ENCODE measurements at places on chromosomes 5 and 9.

DNA sequence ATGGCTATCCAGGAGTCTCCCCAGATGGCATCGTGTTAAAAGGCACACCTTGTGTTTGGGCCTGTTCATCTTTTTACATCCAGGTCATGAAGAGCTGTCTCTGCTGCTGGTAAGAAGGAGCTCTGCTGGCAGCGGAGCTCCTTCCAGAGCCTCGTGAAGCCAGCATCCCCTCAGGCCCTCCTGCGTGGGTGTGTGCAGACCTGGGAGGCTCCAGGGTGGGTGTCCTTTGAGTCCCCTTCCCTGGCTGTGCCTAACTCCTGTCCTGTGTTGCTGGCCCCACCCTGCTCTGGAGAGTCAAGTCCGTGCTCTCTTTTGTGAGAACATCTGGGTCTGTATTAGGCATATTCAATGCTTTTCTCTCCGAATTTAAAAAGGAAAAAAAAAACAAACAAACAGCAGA, 149.6 kb upstream of the IRX2 start:
- no peak for DNase-seq

GRCh38 chr9:116313638-116314037, 160.0 kb downstream of the PAPPA start:
- DNase-seq: no peak

DNA sequence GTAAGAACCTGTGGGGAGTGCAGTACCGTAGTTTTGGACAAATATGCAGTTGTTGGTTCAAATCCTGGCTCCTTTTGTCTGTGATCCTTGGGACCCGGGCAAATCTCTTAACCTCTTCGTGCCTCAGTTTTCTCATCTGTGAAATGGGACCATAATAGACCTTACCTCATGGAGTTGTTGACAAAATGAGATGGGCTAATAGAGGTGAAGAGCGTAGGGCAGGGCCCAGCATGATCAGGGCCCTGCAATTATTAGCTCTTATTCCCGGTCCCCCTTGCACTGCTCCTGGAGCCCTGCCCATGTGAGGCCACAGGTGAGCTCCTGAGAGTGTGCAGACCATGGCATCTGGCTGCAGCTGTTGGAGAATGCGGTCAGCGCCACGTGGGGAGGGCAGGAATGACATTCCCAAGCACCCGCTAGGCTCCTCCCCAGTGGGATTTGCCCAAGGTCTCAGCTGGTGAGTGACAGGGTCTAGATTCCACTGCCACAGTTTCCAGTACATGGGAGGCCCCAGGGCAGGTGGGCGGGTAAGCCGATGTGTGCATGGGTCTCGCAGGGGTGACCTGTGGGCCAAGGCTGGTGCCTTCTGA, 41.0 kb downstream of the NEK6 start:
- no peak for DNase-seq

GRCh38 chr5:20030125-20030524, 42.1 kb upstream of the CDH18 start:
- DNase-seq: no peak

DNA sequence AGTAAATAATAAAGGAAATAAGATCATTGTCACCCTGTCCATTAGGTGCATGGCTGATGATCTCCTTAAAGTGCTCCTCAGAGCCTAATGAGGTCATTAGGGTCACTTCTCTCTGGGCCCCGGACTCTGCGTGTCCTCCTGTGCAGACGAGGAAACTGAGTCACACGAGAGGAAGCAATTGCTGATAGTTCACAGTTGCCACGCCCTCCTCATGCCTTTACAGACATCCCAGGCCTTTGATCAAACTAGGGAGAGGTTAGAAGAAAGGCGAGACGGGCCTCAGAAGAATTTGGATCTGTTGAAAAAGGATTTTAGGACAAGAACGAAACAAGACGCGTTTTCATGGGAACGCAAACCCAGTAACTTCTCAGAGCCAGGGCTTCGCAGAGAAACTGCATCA, 32.0 kb upstream of the MSX2 start:
- no peak for DNase-seq

DNA sequence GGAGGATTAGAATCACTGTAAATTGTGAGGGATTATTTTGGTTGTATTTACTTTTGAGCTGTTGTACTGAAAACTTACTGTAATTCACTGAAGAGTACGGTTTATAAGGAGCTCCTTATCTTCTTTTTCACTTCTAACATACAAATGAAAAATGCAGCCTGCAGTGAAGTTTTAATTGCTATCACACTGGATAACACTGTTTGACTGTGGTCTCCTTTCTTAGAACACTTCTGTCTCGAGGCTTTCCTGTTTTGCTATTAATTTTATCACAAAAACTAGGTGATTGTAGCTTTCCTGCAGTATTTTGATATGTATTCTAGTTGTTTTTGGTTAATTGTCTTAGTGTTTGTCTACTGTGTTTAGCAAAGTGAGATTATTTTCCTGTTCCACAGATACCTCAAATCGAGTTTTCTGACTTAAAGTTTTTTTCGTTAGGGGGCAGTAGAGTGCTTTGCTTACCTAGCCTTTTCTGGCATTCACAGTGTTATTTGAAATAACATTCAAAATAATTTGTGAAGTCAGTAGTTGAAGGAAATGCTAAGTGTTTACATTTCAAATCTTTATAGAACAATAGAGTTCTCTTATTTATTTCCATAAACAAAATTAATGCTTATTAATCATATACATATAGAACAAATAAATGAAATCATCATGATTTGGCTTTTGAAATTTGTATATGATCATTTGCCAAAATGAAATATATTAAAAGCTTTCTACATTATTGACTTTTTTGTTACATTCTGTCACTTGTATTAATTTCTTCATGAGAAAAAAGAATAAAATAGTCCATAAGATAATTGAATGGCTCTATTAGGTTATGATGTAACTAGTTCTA, 52.9 kb downstream of the COMMD10 start:
- no peak for DNase-seq

GRCh38 chr9:90142580-90142979, 500.0 kb downstream of the DIRAS2 start:
- no peak for DNase-seq
